ENCODE measurements at places on chromosomes 7 and 10.
A peak's percentile ranks its signal among the peaks of the same experiment; 100 is the strongest.

DNA sequence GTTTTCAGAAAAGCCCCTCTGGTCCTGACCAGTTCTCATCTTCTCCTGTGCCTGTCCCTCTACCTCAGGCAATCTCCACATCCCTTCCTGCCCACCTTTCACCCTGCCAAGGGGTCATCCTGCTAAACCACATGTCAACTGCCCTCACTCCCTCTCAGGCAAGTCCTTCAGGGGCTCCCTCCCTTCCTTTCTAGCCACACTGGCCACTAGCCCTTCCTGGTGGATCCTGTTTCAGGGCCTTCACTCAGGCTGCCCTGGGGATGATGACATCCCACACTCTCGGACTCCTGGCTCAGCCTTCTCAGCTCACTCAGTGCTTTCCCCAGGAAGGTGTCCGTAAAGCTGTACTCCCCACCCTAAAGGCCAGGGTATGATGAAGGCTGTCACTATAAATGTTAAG, 13.4 kb downstream of the STEAP1B start:
- DNase-seq = no peak

DNA sequence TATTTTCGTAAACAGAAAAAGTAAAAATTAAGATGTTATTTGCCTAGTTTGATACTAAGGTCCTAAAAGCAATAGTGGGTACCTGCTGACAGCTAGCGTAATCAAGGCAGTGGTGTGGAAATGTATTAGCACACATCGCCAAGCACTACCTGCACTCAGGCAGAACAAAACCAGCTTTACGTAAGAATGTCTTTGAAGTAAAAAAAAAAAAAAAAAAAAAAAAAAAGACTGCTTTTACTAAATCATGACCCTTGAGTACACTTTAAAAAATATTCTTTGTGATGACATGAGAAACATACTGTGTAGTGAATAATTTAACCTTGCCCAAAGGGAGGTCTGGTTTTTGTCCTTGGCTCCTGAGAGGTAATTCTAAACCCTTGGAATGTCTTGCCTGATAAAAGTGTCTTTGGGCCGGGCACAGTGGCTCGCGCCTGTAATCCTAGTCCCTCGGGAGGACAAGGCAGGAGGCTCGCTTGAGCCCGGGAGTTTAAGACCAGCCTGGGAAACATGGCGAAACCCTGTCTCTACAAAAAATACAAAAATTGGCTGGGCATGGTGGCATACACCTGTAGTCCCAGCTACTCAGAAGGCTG, 12.7 kb downstream of the XRCC2 start:
- no peak for DNase-seq

GRCh38 chr7:42010751-42011150, 226.3 kb downstream of the GLI3 start:
- no peak for DNase-seq

DNA sequence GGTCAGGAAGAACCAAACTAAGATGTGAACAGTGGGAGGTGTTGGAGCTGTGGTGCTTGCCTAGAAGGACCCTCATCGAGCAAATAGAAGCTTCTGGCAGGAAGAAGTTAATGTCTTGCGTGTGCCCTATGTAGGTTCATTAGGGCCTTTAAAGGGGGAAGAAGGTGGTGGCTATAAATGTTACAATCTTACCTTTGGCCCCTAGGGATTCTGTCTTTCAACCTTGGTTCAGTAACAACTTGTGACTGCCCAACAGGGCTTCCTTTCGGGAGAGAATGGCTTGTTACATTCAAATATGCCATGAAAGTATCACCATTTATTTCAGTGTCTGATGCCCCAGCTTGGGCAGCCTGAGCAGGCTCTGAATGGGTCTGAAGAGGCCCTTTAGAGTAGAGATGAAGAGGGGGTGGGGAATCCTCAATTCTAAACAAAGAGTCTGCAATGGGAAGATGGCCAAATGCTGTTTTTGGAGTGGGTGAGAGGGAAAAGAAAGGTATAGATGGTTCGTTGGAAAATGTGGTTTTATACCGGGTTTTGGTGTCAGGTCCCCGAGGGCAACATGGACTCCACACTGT, 108.0 kb downstream of the TCF7L2 start:
- no peak for DNase-seq

GRCh38 chr7:116971869-116972268, 18.6 kb downstream of the ST7 start:
- no peak for DNase-seq

DNA sequence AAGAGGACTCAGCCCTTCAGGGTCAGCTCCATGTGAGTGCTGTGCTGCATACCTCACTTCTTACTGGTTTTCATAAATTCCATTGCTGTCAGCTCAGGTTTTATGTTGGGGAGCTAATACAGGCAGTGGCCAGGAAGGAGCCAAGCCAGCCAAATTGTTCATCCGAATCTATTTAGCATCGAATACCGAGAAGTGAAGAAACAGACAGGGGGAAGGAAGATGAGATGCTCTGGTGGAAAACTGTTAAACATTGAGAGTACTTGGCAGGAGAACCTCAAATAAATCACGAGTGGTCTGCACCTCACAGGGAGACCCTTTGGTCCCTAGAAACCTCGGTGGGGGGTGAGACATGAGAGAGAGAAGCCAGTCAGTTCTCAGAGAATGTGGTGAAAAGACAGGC, 196.0 kb upstream of the TMEM72 start:
- peak; percentile 21 for DNase-seq

- no peak for DNase-seq
Observed at GRCh38 chr7:33751443-33751842, 153.9 kb upstream of the BMPER start.

DNA sequence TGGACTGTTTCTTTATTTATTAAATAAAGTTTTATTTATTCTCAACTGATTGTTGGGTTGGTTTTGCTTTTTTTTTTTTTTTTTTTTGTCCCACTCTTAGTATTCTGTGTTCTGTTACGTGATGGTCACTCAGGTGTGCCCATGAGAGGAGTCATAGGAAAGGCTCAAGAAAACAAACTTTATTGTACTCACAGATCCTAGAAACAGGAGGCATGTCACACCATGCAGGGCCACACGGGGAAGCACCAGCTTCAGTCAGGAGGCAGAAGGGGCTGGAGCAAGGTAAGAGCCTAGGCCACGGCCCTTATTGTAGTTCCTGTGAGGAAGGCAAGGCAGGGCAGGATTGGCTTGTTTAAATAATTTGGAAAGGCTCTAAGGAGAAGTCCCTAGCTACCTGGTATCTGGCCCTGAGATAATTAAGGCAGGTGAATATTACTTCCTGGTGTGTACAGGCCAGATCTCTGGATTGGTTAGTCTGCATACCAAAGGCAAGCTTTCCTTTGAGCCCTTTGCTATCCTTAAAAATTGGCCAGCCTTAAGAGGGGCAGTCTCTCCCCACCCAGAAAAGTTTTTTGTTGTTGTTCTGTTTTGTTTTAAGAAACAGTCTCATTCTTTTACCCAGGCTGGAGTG, 8.3 kb downstream of the ATOH7 start:
- DNase-seq = no peak

- DNase-seq = no peak
Observed at GRCh38 chr7:70632400-70632799, 499.5 kb upstream of the GALNT17 start.

DNA sequence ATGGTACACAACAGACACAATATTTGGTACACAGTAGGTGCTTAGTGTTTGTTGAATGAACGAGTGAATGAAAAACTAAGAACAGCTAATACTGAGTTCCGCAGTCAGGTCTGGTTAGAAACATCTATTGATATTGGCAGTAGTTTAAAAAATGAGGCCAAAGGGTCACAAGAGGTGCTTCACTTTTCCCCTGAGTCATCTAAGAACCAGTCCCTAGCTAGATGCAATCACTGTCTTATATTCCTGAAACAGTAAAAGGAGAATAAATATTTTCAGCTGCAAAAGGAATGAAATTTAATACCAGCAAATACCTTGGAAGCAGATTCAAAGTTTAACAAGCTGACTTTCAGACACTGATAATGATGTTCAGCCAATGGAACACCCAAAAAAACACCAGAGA, 54.5 kb downstream of the SCRN1 start:
- DNase-seq = no peak

- DNase-seq = no peak
Observed at GRCh38 chr10:58666024-58666423, 153.4 kb downstream of the BICC1 start.

DNA sequence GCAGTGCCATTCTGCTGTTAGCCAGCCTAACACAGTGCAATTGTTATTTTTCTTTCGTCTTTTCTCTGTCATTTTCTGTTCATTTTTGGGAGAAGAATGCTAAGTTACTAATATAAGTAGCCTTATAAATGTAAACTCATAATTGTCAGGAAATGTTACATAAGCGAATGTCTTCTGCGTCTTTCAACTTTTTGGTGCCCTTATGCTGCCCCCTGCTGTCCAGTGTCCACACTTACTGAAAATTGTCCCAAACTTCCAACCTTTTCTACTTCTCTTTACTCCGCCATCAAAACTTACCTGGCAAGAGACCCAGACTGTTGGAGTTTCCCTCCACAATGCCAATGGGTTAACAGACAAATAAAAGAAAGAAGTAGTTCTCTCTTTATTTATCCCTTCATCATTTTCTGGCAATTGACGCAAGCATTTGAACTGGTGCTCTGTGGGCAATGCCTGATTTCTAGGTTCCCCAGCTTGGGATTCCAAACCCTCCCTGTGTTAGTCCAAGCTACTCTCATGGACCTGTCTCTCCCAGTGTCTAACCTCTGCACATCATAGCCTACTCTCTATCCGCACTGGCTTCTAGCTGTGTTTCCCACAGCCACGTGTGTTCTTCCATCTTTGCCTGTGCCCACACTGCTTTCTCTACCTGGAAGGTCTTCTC, 21.0 kb upstream of the EPC1 start:
- peak; percentile 59 for DNase-seq

DNA sequence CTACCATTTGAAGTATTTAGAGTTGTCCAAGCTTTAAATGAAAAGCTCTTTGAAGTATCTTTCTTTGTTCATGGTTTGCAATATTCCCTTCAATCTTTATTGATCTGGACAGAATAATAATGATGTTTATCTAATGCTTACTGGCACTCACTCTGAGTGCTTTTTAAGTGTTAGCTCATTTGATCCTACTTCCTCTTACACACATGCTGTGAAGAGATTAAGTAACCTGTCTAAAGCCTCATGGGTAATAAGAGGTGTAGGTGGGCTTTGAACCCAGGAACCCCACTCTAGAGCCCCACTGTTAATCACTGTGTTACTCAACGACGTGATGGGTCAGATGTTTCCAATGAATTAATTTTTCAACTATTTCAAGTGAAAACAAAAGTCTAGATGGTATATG, 31.1 kb upstream of the ADD3 start:
- DNase-seq = no peak

DNA sequence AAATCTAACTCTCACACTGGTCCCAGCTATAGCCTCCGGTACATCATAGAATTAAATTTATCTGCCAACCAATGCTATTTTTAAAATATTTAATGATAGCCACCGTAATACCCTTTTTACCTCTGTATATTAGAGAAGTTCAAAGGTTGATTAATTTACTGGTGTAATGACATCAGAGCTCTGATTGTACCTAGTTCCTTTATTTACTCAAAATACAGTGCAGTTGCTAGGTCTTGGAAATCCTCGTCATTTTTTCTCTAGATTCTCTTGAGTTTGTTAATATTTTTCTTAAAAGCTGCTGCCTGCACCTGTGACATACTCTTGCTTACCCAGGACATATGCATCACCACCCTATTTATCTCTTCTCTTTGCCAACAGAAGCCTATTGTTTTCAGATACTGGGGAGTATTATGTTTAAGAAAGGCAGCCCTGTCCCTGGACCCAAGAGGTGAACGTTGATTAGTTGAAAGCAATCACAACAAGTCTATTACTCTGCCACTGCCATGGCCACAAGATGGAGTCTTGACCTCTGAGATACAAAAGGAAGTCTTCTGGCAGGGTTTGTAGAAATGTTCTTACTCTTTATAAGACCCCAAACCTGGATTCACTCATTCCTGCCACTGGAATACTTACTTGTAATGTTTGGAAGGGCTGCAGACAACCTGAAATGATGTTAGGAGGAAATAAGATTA, 25.6 kb upstream of the TMEM26 start:
- no peak for DNase-seq

GRCh38 chr10:60086862-60087261, 180.5 kb upstream of the CCDC6 start:
- no peak for DNase-seq

- DNase-seq = no peak
Observed at GRCh38 chr10:8114741-8115617, 60.5 kb downstream of the GATA3 start.

DNA sequence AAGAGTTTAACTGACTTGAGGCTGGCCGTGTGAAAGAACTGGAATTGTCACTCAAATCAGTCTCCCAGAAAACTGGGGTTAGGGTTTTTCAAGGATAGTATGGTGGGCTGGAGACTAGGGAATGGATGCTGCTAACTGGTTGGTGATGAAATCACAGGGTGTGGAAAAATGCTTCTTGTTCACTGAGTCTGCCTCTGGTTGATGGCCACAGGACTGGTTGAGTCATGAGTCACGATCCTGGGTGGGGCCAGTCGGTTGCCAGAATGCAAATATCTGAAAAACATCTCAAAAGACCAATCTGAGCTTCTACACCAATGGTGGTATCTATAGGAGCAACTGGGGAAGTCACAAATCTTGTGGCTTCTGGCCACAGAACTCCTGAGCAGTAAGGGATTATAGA, 16.3 kb upstream of the BAMBI start:
- DNase-seq = peak; percentile 86

GRCh38 chr10:72333112-72334015, 21.4 kb downstream of the DNAJB12 start:
- DNase-seq = no peak

DNA sequence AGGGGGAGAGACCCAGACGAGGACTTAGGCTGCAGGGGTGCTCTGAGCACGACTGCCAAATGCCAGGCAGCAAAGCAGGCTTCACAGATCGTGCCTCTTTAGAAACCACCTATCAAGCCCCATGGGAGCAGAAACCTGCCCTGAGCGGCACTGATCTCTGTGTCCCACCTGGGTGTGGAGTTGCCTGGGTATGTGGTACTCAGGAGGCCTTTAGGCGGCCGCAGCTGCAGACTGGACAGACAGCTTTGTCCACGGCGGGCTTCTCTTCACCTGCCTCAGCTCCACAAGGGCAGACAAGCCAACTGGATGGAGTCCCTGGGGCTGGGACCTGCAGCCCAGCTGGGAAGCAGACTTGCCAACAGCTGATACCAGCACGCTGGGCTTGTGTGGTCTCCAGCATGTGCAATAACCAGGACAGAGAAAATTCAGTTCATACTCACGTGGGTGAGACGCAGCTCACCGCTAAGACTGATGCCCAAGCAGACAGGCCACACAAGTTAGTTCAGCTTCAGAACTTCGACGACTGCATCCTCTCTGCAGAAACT, 163.2 kb downstream of the EBF3 start:
- DNase-seq = no peak

DNA sequence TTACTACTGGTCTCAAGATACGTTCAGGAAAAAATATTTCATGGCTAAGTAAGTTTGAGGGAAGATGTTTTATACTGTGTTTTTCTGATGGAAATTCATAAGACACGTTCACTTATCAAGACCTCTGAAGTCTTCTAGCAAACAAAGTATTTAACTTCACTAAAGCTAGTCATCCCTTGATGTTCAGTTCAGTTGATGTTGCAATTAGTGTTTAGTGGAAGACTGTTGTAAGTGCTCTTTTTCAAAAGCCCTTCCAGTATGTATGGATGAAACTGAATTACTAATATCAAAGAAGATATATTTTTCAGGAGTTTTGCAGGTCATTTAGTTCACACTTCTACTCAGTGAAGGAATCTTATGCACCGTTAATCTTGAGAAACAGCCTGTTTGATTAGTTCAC, 25.1 kb downstream of the CUL1 start:
- no peak for DNase-seq

- DNase-seq = no peak
Observed at GRCh38 chr10:113687037-113687436, 7.3 kb downstream of the CASP7 start.
